Osteoblast (primary cell): ENCODE measurements at places on chromosomes 11 and 22. TPM values are rescaled to one million over a fixed set of nuclear protein-coding genes. Genes with fewer than 3 reads are reported as not detected.

The OR4D5 gene
- total RNA-seq: not detected in 2 replicates

The MS4A7 gene
- total RNA-seq: under 0.01 and 0.36 TPM in 2 replicates

DNA sequence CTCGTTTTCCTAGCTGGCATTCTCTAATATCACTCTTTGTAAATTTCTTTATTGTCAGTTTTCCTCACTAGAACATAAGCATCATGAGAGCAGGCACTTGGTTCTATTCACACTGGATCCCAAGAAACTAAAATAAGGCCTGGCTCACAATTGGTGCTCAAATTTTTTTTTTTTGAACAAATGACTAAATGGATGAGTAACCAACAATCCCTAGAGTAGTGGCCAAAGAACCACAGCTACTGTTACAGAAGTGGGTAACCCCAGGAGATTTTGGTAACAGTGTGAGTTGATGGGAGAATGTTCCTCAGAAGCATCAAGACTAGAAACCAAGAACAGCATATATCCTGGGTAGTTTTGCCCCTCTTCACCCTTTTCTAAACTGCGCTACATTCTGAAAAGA, 572.6 kb downstream of the INSC start:
- H3K36me3 ChIP-seq: no peaks in the 10 kb centered on the region
- H3K4me1 ChIP-seq: peaks cover 16% of the 10 kb centered on the region
- no peak overlapping the region for H3K4me3 ChIP-seq
- DNase-seq: peak; percentile 80
- no peak overlapping the region for H3K27ac ChIP-seq
- H3K27me3 ChIP-seq: peaks cover 7% of the 10 kb centered on the region

GRCh38 chr22:20219667-20220628, 48.2 kb downstream of the RTN4R start:
- H3K27ac ChIP-seq: no peak overlapping the region
- H3K4me1 ChIP-seq: no peaks in the 10 kb centered on the region
- H3K4me3 ChIP-seq: no peak overlapping the region
- DNase-seq: no peak

DNA sequence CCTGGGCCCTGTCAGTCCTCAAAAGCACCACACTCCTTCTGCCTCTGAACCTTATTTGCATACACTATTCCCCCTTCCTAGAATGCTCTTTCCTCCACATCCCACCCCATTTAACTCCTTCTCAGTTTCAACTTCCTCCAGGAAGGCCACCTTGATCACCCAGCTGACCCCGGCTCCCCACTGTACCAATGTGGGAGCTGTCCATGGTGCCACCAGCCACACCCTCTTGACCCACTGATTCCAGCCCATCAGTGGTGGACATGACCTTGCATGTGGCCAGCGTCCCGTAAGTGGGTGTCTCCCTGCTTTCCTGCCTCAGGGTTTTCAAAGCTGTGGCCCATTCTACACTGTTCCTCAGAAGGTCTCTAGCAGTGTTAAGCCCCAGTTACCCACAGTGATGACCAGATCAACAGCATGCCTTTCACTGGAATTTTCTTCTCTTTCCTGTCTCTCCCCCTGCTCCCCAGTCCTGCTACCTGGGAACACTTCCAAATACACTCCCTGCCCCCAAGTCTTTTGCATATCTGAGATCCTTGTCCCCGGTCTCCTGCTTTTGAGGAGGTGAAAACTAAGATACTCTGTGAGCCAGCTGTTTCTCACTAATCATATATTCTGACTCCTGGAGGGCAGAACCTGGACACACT, 346.6 kb downstream of the MN1 start:
- no peak overlapping the region for H3K27ac ChIP-seq
- H3K4me1 ChIP-seq: peaks cover 11% of the 10 kb centered on the region

GRCh38 chr22:35746248-35746647, 28.6 kb downstream of the APOL5 start:
- peaks cover 40% of the 10 kb centered on the region for H3K36me3 ChIP-seq
- no peaks in the 10 kb centered on the region for H3K27me3 ChIP-seq
- no peak overlapping the region for H3K27ac ChIP-seq
- no peak overlapping the region for H3K4me3 ChIP-seq
- DNase-seq: no peak

DNA sequence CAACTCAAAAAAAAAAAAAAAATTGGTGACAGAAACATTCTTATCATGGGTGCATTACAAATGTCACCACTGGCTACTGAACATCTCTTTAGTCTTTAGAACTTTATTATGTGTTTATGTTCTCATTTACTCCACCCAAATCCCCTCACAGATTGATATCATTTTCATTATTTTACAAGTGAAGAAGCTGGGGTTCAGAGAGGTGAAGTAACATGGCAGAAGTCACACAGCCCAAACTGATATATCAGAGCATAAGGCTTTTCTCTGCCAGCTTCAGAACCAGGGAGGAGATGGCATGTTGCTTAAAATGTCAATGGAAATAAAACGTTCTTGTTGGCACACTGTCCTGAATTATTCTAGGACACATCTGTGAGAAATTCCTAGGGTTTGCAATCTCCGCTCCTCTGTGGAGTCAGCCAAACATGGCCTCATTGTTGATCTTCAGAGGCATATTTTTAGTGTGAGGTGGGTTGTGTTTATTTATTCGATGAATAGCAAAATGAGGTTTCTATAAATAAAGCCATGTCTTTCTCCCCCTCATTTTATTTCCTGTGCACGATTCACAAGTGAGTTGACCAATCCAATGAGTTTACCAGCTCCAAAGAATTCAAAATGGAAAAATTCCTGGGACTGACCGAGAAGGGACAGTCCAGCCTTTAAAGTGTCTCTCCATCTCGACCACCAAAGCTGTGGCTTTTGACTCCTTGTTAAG, 72.9 kb upstream of the ANO1 start:
- H3K36me3 ChIP-seq: no peaks in the 10 kb centered on the region
- H3K27ac ChIP-seq: no peak overlapping the region
- H3K4me1 ChIP-seq: peaks cover 12% of the 10 kb centered on the region
- DNase-seq: peak; percentile 78
- H3K4me3 ChIP-seq: peak overlapping the region; percentile 0

DNA sequence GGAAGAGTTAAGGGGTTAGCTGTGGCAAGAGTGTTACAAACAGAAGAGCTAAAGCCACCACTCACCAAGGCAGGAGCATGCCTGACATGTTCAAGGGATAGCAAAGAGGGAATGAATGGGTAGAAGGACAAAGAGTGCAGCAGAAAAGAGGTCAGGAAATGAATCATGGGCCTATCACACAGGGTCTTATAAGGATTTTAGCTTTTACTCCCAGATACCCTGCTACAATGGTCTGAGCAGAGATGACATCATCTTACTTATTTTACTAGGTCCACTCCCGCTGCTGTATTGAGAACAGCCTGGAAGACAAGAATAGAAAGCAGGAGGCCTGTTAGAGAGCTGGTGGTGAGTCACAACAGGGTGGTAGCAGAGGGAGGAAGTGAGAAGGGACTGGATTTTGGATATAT, 9.8 kb downstream of the TRAF6 start:
- peak overlapping the region; percentile 80 for H3K27ac ChIP-seq
- no peak overlapping the region for H3K4me3 ChIP-seq
- DNase-seq: peak; percentile 88

DNA sequence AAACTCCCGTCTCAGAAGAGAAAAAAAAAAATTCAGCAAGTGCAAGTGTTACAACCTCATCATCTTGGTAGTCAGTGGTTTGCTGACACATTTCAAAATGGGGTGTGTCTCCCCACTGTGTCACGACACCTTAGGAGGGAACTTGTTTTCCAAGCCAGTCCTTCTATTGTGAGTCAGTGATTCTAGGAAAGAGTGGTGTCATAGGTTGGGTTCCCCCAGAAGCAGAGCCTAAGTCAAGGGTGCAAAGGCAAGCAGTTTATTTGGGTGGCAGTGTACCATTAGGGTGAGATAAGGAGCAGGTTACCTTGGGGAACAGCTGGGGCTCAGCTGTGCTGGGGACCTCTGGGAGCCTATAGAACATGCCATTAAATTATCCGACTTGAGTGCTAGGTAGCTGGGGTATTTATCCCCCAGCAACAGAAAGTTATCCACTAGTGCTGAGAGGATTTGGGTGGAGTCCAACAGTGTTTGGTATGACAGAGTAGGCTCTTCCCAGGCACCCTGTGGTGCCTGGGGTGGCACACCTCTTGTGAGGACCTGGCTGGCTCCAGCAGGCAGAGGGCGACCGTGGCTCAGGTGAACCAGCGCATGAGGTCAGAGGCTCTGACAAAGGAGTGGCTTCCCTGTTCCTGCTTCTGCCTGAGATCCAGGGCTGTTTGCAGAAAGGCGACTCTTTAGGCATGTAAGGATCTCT, 41.7 kb downstream of the KIAA1671 start:
- no peaks in the 10 kb centered on the region for H3K36me3 ChIP-seq
- peak overlapping the region; percentile 46 for H3K27ac ChIP-seq
- no peaks in the 10 kb centered on the region for H3K27me3 ChIP-seq
- H3K4me3 ChIP-seq: no peak overlapping the region
- peak; percentile 97 for DNase-seq

- H3K4me1 ChIP-seq: peaks cover 5% of the 10 kb centered on the region
- H3K27me3 ChIP-seq: no peaks in the 10 kb centered on the region
- H3K4me3 ChIP-seq: no peak overlapping the region
- H3K36me3 ChIP-seq: no peaks in the 10 kb centered on the region
- no peak for DNase-seq
These were observed 111.3 kb downstream of the PLEKHA7 start for GRCh38 chr11:16902781-16903378.

GRCh38 chr11:26283852-26284408, 48.0 kb upstream of the ANO3 start:
- DNase-seq: no peak
- no peaks in the 10 kb centered on the region for H3K27me3 ChIP-seq
- H3K27ac ChIP-seq: no peak overlapping the region
- no peaks in the 10 kb centered on the region for H3K36me3 ChIP-seq
- H3K4me1 ChIP-seq: no peaks in the 10 kb centered on the region

DNA sequence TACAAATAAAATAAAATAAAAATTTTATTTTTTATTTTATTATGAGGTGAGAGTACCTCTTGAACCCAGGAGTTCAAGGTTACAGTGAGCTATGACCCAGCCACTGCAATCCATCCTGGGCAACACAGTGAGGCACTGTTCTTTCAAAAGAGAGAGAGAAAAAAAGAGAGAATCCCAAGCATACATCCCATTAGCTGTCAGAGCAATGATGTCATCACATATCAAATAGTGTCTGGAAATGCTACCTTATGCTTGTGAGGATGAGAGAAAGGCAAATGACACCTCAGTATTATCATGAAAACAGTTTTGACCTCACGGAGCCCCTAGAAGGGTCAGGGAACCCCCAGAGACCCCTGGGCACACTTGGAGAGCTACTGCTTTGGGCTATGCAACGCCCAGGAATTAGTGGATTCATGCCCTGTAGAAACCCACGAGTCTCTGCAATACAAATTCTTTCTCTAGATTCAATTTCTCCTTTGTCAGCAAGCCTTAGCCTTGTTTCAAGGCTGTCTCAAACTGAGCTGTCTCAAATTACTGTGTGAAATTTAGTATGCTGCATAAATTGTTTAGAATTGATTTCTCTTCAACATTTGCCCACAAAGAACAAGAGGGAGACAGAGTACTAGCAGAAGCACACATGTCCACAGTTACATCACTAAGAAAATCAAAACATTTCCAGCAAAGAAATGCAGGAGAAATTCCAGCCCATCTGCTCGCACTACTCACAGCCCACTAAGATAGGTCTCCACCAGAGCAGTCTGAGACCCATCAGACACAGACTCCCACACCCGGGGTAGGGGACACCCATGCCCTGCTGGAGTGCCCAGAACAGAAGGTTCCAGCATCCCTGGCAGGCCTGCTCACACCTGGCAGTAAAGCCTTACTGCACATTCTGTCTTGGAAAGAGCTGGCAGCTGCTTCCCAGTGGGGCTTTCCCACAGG, 18.1 kb downstream of the DGCR2 start:
- H3K4me3 ChIP-seq: no peak overlapping the region
- peaks cover under 1% of the 10 kb centered on the region for H3K4me1 ChIP-seq
- no peak for DNase-seq
- no peak overlapping the region for H3K27ac ChIP-seq

DNA sequence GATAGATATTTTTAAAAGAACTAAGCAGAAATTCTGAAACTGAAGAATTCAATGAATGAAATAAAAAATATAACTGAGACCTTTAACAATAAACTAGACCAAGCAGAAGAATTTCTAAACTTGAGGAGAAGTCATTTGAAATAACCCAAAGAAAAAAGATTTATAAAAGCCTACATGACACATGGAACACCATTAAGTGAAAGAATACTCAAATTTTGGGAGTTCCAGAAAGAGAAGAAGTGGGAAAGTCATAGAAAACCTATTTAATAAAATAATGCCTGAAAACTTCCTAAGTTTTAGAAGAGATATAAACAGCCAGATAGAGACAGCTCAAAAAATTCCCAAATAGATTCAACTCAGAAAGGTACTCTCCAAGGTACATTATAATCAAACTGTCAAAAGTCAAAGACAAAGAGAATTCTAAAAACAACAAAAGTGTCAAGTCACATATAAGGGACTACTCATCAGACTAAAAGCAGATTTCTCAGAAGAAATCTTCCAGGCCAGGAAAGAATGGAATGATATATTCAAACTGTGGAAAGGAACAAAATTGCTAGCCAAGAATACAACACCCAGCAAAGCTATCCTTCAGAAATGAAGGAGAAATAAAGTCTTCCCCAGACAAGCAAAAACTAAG, 72.9 kb upstream of the GNAZ start:
- no peaks in the 10 kb centered on the region for H3K4me1 ChIP-seq
- no peak overlapping the region for H3K27ac ChIP-seq
- DNase-seq: no peak
- H3K36me3 ChIP-seq: no peaks in the 10 kb centered on the region
- no peak overlapping the region for H3K4me3 ChIP-seq
- no peaks in the 10 kb centered on the region for H3K27me3 ChIP-seq

DNA sequence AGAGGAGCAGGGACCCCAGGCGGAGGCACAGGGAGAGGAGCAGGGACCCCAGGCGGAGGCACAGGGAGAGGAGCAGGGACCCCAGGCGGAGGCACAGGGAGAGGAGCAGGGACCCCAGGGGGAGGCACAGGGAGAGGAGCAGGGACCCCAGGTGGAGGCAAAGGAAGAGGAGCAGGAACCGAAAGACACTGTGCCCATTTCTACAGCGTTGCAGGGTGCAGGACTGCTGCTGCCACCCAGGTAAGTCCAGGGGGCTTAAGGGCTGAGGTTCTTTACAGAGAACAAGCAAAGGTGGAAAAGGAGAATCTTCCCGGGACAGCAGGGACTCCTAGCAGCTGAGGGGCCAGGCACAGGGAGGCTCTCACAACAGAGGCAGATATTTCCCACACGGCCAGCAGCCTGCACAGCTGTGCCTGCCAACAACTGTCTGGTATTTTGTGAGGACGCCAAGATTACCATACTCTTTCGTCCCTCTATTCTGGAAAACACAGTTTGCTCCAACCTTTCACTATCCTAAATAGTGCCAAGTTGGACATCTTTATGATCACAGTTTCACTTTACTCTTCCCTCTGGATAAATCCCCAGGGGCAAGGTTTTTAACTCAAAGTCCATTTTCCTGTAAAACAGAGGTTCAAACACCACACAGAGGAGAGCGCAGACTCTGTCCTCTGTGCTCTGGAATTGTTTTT, 39.4 kb downstream of the SHANK2 start:
- peak; percentile 77 for DNase-seq
- no peak overlapping the region for H3K4me3 ChIP-seq
- H3K4me1 ChIP-seq: no peaks in the 10 kb centered on the region
- H3K27ac ChIP-seq: no peak overlapping the region
- peaks cover 5% of the 10 kb centered on the region for H3K27me3 ChIP-seq

GRCh38 chr22:29256606-29257325, 11.0 kb downstream of the RHBDD3 start:
- H3K4me3 ChIP-seq: no peak overlapping the region
- DNase-seq: peak; percentile 80
- no peak overlapping the region for H3K27ac ChIP-seq
- no peaks in the 10 kb centered on the region for H3K27me3 ChIP-seq
- no peaks in the 10 kb centered on the region for H3K4me1 ChIP-seq
- no peaks in the 10 kb centered on the region for H3K36me3 ChIP-seq
